ENCODE measurements at places on chromosomes 11 and 22.

- peak; percentile 52 for DNase-seq
These were observed 3.8 kb upstream of the PYGM start for GRCh38 chr11:64763526-64764039.

DNA sequence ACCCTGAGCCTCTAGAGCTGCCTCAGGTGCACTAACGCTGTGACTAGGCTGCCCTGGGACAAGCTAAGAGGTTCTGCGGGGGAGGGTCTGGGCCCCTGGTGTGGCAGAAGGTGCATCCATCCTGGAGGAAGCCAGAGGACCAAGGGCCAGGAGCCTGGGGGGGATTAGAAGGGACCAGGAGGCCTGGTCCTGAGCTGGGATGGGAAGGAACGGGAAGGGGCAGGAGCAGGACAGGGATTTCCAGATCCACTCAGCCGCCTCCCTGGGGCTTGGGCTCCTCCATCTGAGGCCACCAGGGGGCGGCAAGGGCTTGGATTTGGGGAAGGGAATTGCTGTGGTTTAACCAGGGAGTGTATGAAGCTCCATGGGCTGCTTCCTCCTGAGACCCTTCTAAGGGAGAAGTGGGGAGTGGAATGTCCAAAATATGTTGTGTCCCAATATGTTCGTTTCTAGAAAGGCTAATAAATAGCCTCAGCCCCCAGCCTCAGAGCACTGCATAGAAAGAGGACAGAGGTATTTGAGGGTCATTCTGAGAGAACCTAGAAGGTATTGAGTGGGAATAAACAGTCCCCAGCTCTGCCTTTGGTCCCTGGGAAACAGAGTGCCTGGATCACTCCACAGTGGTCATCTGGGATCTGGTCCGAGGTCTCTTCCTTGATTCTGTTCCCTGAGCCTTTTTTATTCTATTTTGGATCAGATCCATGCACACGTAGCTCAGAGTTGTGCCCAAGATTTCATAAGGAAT, 17.4 kb upstream of the PRAME start:
- peak; percentile 48 for DNase-seq

DNA sequence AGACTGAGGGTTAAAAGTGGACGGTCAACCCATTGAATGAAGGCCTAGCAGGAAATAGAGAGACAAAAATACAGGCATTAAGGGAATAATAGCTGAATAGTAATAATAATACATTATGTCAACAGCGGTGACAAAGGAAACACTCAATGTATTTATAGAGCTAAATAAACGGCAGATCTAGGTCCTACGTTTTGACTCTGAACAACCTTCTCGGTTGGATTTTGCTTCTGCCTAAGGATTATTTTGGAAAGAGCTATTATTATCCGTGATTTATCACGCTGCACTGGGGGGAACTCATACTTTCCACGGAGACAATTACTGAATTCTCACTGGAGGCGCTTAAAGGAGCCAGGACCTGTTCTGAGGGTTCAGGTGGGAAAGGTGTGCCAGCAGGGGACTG, 118.2 kb upstream of the KIRREL3 start:
- DNase-seq, result no peak

- DNase-seq, result no peak
These were observed 188.3 kb upstream of the BLID start for GRCh38 chr11:122304306-122304705.

GRCh38 chr22:32723643-32724042, 77.9 kb upstream of the TIMP3 start:
- DNase-seq, result peak; percentile 84

DNA sequence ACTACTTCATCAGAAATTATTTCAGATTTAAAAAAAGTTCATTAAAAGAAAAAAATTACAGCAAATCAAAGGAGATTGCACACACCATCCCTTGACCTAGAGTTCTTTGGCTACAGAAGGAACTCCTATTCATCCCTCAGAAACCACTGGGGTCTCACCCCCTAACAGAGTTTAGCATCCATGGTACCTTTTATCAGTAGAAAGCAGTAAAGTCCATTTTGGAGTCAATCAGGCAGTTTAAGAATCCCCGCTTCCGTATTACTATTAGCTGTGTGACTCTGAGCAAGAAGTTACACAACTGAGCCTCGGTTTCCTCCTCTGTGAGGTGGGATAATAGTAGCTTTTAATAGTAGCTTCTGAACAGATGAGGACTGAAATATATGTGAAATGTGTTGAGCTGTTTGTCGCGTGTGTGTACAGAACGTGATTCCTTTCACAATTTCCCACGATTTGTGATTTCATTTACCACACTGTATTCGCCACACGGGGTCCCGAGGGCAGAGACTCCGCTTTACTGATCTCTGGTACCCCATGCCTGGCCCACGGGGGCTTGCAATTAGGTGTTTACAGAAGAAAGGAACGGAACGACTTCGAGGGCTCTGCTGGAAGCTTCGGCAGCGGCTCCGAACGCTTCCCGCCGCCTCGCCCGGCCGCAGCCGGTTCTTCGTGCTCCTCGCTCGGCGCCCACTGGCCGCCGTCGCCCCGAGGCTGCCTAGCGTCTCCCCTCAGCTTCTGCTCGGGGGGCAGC, 72.5 kb upstream of the ZBED5 start:
- no peak for DNase-seq

DNA sequence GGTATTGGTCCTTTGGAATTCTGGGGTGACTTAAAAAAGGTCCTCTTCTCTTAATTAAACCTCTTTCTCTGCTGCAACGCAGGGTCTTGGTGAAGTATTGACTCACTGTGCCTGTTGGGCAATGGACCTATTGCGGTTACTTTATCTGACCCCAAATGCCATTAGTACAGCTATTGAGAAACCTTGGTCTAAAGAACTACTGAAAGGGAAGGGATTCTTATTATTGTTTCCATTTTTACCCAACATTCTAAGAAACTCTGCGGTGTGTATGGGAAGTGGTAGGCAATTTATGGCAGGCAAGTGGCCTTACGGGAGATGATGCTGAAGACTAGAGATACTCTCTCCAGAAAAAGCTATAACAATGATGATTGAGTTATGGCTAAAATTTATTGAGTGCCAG, 12.5 kb downstream of the SLC6A5 start:
- DNase-seq, result no peak

DNA sequence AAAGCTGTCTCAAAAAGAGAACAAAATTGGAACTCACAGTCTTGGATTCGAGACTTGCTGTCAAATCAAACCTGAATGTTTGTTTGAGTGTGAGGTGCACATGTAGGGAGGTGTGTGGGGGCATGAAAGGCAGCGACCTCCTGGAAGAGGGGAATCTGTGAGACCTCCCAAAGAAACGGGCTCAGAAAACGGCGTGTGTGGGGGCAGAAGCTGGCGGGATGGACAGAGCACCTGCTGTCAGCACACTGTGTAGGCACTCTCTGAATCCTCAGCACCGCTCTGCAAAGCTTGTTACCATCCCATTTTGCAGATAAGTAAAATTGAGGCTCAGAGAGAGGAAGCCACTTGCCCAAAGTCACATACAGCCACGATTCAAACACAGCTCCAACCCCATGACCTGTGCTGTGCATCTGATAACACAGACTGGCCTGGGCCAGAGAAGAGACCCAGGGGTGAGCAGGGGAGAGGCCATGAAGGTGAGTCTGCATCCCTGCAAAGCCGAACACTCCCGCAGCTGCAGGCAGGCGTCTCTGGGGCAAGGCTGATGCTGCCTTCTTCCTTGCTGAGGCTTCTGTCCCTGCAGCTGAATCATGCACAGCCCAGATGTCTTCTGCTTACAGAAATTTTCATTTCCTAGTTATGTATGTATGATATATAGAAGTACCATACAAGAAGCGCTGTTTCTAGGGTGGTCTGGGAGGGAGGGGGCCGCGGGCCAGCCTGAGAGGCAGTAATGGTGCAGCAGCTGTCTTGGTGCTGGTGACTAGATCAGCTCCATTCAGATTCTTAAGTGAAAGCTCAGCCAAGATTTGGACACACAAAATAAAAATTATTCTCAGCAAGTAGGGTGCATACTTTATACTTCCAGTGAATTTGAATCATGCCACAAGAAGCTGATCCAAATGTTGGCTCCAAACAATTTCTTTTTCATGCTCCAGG, 67.3 kb upstream of the SHISAL1 start:
- peak; percentile 13 for DNase-seq

GRCh38 chr22:35301372-35301874, 1.7 kb downstream of the TOM1 start:
- peak; percentile 51 for DNase-seq

GRCh38 chr22:43094085-43094484, 4.9 kb upstream of the TTLL1 start:
- DNase-seq, result peak; percentile 80

GRCh38 chr11:33454264-33454663, 197.1 kb downstream of the HIPK3 start:
- no peak for DNase-seq

GRCh38 chr22:48743601-48744282, 1083.9 kb downstream of the BRD1 start:
- DNase-seq, result no peak

GRCh38 chr22:40660730-40661129, 18.6 kb upstream of the MCHR1 start:
- DNase-seq, result no peak

DNA sequence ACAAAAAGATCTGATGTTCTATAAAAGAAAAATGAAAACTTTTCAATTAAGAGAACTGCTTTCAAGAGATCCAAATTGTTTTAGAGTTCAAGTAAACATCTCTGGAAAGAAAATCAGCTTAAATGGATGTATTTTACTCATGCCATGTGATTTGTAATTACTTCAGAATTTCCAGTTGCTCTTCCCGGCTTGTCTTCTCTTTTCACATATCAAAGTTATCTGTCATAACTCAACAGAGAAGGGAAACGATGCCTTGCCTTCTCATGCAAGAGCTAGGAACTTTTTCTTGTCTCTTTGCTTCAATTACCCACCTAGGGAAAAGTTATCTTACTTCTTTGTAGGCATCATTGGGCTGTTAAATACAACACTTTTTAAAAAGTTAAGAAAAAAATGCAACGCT, 255.2 kb upstream of the POU2AF2 start:
- DNase-seq, result no peak

GRCh38 chr22:44181033-44181911, 547 bp downstream of the PARVG start:
- peak; percentile 70 for DNase-seq

DNA sequence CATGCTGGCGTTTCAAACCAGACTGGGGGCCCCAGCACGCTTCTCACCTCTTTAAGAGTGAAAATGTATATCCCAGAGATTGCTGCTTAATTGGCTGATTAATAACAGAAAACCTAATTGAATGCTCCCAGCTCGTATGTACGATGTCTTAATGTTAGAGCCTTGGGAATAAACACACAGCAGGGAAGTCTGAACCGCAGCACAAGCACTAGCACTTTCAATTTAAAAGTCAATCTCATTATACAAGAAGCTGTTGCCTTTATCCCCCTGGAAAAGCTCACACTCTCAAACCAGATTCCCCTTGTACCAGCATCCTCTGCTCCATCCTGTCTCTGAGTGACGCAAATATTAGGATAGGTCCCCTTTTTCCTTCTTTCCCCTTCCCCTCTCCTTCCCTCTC, 449.1 kb downstream of the MN1 start:
- no peak for DNase-seq

DNA sequence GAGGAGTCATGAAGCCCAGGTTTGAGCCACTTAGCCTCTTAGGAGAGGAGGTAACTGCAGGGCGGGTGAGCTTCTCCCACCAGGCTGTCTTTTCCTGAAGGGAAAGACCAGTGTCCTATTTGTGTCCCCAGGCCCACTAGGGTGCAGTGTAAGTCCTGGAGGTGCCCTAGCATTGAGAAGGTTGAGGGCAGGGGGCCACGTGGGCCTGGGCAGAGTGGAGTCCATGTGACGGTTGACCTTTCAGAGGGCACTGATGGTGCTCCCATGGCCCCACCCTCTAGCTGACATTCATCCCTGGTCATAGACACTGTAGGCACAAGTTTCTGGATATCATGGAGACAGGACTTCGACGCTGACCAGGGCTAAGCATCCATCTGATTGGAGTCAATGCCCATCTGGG, 44.1 kb upstream of the TP53I11 start:
- DNase-seq, result no peak

GRCh38 chr11:72260574-72260973, 16.6 kb upstream of the PHOX2A start:
- no peak for DNase-seq

GRCh38 chr11:7670641-7671040, 2.7 kb downstream of the CYB5R2 start:
- DNase-seq, result no peak

- no peak for DNase-seq
These were observed 15.2 kb upstream of the TH start for GRCh38 chr11:2186669-2187279.

GRCh38 chr11:110376711-110377324, 52.9 kb upstream of the FDX1 start:
- peak; percentile 74 for DNase-seq

DNA sequence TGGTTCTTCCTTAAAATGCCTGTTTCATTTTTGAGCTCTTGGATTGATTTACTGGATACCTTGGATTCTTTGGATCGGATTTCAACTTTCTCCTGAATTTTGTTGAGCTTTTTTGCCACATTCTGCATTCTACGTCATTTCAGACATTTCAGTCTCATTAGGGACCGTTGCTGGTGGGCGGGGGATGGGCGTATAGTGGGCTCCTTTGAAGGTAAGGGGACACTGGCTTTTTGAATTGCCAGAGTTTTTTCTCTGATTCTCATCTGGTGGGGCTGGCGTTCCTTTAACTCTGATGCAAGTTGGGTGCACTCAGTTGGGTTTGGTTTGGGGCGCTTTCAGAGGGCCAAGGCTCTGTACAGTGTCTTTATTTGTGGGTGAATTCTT, 216.5 kb downstream of the DYNC2H1 start:
- no peak for DNase-seq

GRCh38 chr22:35368386-35368785, 12.5 kb upstream of the HMOX1 start:
- no peak for DNase-seq

- DNase-seq, result peak; percentile 43
These were observed 187.6 kb downstream of the PGR start for GRCh38 chr11:100942016-100942415.
